Activated T-helper 2 cell treated with anti-CD3 and anti-CD28 coated beads, Interferon-gamma antibody, Interleukin-2, Interleukin-4, amounts not matched to agents 10 μg/mL and 5 μg/mL and 100 μg/mL, durations not matched to agents 14 hours and 24 hours and 36 hours (primary cell): ENCODE measurements at places on chromosomes 16 and 17. TPM values are rescaled to one million over a fixed set of nuclear protein-coding genes. Genes with fewer than 3 reads are reported as not detected.
A peak's percentile ranks its signal among the peaks of the same experiment; 100 is the strongest.

DNA sequence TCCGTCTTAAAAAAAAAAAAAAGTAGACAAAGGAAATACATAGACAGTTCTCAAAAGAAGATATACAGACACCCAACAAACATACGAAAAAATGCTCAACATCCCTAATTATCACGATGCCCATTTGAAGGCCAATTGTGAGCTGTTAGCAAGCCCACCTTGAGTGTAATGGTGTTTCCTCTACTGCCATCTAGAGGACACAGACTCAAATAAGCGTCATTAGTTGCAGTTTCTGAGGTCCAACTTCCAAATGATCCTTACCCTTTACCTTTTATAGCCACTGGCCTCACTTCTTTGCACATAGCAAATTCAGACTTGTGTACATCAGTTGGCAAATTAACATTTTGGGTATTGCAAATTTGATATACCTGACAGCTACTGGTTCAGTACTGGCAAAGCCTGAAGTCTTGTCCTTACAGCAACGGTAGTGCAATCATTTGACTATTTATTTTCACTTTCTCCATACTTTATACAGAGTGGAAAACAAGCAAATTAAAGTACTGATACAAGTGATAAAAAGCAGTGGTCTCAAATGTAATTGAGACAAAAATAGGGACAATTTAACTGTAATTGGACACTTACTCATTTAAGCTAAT, 536.3 kb upstream of the EEF2KMT start:
- H3K27ac ChIP-seq = no peak overlapping the region
- no peaks in the 10 kb centered on the region for H3K36me3 ChIP-seq
- no peak for DNase-seq
- no peaks in the 10 kb centered on the region for H3K27me3 ChIP-seq
- no peaks in the 10 kb centered on the region for H3K4me1 ChIP-seq
- H3K4me3 ChIP-seq = no peak overlapping the region

DNA sequence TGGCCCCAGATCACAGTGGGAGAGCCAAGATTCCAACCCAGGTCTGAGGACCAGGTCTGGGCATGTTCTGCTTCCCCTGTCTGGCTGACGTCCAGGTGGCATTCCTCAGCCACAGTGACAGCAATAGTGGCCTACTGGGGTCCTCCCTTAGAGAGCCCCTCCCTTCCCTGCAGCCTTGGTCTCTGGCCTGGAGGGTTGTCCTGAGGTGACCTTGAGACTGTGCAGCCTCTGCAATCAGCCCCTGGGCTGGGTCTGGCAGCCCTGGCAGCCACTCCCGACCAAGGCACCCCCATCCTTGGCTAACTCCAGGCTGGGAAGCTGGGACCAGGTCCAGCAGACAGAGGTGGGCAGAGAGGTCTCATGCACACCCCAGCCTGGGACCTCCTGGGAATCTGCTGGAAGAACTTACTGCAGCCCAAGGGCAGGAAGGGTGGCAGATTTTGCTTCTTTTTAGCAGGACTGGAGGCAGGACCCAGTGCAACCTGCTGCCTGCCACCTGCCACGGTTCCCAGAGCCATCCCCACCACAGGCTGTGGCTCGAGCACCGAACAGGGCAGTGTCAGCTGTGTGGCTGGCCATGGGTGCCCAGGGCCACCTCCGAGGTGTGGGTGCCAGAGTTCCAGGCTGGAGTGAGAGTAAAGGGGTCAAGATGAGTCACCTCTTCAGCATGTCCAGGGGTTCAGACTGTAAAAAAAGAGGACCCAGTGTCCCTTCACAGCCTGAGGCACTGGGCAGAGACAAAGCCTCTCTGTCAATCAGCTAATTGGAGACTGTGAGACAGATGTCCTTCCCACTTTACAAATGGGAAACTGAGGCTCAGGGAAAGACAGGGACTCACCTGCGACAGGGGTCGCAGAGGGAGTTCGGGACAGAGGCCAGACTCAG, 12.6 kb downstream of the GRB7 start:
- peaks cover 19% of the 10 kb centered on the region for H3K4me1 ChIP-seq
- H3K27me3 ChIP-seq = no peaks in the 10 kb centered on the region

DNA sequence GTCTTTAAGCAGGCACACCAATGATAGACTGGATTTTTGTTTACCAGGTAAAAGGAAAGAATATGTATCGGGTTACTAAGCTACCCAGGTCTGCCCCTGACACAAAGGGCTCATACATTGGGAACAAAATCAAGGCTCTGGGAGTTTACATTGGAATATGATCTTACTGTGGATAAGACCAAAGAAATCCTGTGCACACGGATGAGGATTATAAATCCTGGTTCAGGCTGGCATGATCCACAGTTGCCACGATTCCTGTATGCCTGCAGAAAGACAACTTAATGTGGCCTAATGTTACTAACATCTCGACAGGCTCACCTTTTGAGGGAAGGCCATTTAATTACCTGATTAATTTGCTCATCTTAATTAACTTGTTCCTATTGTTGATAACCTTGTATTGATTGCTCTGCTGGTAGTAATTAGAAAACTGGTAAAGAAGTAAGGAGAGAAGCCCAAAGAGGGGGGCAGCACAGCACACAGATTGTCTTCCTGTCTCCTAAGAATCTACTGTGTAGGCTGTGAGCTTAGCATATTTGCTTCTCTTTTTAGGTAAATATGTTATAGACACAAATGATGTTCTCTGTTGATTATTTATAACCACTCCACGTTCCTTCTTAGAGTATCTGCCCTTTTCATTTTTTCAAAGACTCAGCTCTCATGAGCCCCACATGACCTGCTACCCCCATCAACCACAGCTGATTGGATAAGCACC, 51.0 kb upstream of the TOX3 start:
- no peak overlapping the region for H3K27ac ChIP-seq
- H3K36me3 ChIP-seq = no peaks in the 10 kb centered on the region
- no peak for DNase-seq
- H3K4me3 ChIP-seq = no peak overlapping the region
- no peaks in the 10 kb centered on the region for H3K4me1 ChIP-seq

- no peak overlapping the region for H3K27ac ChIP-seq
- no peak overlapping the region for H3K4me3 ChIP-seq
- peaks cover 45% of the 10 kb centered on the region for H3K4me1 ChIP-seq
- no peaks in the 10 kb centered on the region for H3K27me3 ChIP-seq
- no peak for DNase-seq
Observed at GRCh38 chr17:65173976-65174683, 37.0 kb downstream of the RGS9 start.

- H3K36me3 ChIP-seq = peaks cover 69% of the 10 kb centered on the region
- H3K27ac ChIP-seq = no peak overlapping the region
- no peaks in the 10 kb centered on the region for H3K4me1 ChIP-seq
- H3K4me3 ChIP-seq = no peak overlapping the region
- no peaks in the 10 kb centered on the region for H3K27me3 ChIP-seq
Observed at GRCh38 chr16:22314661-22315626, 17.7 kb downstream of the POLR3E start.

DNA sequence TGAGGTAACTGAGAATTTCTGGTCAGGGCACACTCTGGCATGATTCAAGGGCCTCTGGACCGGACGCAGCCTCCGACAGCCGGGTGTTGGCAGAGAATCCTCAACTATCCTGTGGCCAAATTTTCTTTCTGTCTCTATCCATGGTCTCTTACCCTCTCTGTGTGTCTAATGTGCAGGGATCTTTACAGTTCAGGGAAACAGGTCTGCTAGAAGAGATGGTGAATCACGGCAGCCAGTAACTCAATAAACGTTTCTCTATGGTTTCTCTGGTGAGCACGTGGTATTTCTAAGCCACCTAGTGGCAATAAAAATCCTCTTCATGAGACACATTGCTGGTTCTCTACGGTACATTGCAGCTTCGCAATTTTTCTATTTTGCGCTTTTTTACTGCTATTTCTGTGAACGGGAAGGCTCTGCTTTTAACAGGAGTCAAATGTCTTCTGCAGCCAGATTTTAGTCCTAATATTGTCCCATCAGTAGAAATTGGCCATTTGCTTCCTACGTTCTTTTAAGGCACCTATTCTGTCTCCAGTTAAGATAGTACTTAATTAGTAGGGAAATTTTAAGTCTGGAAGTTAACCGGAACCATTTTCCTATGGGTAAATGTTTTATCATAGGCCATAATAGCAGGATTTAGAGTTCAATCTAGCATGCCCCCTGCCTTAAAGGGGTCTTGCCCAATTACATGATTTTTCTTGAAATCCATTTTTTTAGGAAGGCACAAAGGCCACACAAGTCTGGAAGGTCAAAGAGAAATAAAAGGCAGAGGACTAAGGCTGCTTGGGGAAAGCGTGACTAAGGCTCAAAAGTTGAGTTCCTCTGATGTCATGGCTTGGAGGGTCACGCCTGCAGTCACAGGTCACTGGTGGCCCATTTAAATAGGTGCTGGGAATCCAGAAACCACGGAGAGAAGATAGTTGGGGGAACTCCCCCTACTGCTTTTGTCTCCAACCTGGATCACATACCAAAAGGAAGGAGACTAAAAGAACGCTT, 31.5 kb downstream of the QPRT start:
- no peaks in the 10 kb centered on the region for H3K36me3 ChIP-seq
- H3K27me3 ChIP-seq = peaks cover 10% of the 10 kb centered on the region
- DNase-seq = peak; percentile 22
- no peak overlapping the region for H3K27ac ChIP-seq
- no peak overlapping the region for H3K4me3 ChIP-seq
- peaks cover 5% of the 10 kb centered on the region for H3K4me1 ChIP-seq

DNA sequence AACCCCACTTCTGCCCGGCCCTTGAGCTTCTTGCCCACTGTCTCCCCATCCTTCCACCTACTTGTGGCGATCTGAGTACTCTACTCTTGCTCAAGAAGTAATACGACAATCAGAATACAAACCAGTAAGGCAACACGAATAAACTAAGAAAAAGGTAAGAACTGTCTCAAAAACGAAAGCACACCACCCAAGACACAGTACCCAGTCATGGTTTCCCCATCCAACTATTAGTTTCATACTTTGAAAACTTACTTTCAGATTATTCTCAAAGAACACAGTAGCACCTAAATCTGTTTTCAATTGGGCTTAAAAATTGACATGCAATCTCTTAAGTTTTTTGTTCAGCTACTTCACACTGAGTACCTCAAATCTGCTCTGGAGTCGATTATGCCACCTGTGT, 13.9 kb downstream of the GINS2 start:
- peaks cover 11% of the 10 kb centered on the region for H3K4me1 ChIP-seq
- H3K36me3 ChIP-seq = peaks cover 78% of the 10 kb centered on the region
- H3K27me3 ChIP-seq = no peaks in the 10 kb centered on the region
- no peak for DNase-seq

GRCh38 chr17:79797492-79798298, 818 bp upstream of the CBX8 start:
- H3K27ac ChIP-seq = no peak overlapping the region
- H3K36me3 ChIP-seq = peaks cover 14% of the 10 kb centered on the region
- H3K4me1 ChIP-seq = peaks cover 23% of the 10 kb centered on the region
- H3K4me3 ChIP-seq = no peak overlapping the region
- DNase-seq = no peak
- H3K27me3 ChIP-seq = peaks cover 35% of the 10 kb centered on the region

DNA sequence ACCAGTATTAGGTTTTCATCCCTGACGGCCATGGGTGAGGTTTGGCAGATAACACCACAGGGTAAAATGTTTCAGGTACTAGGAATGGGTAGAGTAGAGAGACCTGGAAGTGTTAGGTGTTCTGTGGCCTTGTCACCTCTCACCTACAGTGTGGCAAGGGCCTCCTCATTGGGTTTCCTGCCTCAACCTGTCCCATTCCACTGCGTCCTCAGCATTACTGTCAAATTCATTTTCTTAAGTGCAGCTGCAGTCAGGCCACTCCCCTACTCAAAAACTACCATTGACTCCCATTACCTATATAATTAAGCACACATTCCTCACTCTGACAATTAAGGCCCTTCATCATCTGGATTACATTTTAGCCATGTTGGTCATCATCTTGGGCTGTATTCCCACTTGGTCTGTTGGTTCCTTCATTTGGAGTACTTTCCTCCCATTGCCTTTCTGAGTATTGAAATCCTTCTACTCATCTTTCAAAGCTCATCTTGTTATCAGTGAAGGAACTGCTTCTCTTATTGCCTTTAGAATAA, 64.5 kb downstream of the NUP88 start:
- no peak overlapping the region for H3K27ac ChIP-seq
- DNase-seq = no peak
- no peaks in the 10 kb centered on the region for H3K27me3 ChIP-seq
- H3K4me3 ChIP-seq = no peak overlapping the region
- no peaks in the 10 kb centered on the region for H3K4me1 ChIP-seq
- H3K36me3 ChIP-seq = peaks cover 49% of the 10 kb centered on the region

PIK3R5 gene
- 46.8 and 47.7 TPM in 2 replicates for total RNA-seq

GRCh38 chr16:70725912-70726828, 40.3 kb upstream of the MTSS2 start:
- DNase-seq = no peak
- H3K4me3 ChIP-seq = no peak overlapping the region
- no peaks in the 10 kb centered on the region for H3K27me3 ChIP-seq
- no peaks in the 10 kb centered on the region for H3K4me1 ChIP-seq

- H3K27ac ChIP-seq = no peak overlapping the region
- H3K4me3 ChIP-seq = no peak overlapping the region
- no peak for DNase-seq
- H3K27me3 ChIP-seq = no peaks in the 10 kb centered on the region
Observed at GRCh38 chr16:81813648-81814047, 34.6 kb downstream of the PLCG2 start.

DNA sequence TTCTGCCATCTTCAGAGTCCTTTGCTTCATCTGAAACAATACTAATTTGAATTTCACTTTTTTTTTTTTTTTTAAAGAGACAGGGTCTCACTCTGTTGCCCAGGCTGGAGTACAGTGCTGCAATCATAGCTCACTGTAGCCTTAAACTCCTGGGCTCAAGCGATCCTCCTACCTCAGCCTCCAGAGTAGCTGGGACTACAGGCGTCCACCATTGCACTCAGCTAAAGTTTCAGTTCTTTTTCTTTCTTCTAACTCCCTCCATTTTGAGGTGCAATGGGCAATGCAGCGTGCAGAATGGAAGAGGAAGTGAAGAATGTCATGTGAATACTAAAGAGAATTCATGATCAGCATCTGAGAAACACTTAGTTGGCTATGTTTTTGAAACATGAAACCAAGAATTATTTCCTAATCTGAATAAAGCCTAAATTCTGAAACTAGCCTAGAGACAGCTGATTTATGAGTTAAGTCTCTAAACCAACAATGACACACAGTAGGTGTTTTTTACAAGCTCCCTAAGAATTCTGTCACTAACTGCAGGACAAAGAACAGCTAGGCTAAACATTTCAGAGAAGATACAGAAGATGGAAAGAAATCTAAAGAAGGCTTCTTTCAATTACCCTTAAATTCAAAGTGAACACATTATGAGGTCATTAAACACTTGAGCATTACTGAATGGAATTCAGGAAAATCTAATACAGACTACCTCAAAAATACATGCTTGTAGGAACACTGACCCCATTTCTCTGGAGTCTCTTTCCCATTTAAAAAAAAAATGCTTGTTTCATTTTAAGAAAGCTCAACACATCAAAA, 21.0 kb downstream of the SNN start:
- no peak for DNase-seq
- H3K4me3 ChIP-seq = no peak overlapping the region
